ENCODE measurements at places on chromosomes 4 and X.

DNA sequence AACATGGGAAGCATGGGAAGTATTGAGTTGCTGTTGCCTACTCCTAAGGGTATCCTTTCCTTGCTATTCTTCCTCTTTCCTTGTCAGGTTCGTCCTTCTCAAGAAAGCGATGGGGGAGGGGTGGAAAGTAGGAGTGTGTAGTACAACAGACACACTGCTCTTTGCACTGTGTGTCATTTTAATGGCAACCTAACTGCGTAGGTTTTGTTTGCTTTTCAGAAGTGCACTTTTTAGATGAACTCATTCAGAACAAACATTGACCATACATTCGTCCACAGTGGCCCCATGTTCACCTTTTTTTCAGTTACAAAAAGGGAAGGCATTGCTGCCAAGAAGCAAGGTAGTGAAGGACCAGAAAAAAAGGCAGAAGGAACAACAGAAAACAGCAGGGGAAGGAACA lies 10.2 kb upstream of the YIPF6 start:
- no peak for DNase-seq
- H3K27me3 ChIP-seq: peaks cover 4% of the 10 kb centered on the region
- no peaks in the 10 kb centered on the region for H3K36me3 ChIP-seq
- H3K27ac ChIP-seq: no peak overlapping the region

DNA sequence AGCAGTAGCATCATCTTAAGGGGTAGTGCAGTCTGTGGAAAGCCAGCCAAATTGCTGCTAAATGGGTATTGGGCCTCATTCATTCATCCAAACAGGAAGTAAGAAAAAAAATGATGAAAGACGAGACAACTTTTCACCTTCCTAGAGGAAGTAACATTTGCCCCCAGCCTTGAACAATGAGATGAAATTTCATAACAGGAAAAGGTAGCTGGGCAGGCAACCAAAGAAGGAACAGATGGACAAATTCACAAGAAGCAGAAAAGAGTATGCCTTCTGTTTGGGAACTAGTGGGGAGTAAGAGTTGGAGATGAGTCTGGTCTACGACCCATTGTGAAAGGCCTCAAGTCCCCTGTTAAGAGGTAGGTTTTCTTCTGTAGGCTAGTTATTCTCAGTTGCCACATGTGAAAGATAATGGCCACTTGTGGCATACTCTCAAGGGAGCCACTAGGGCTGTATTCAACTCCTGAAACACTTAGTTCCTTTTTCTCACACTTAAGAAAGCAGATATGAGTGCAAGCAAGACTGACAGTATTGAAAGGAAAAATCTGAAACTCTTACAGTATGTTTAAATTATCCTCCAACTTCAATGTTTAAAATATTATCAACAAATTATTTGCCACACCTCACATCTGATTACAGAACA lies 190.4 kb downstream of the AR start:
- H3K27me3 ChIP-seq: no peaks in the 10 kb centered on the region
- no peak for DNase-seq
- no peak overlapping the region for H3K27ac ChIP-seq
- H3K4me3 ChIP-seq: no peak overlapping the region
- H3K36me3 ChIP-seq: no peaks in the 10 kb centered on the region
- H3K4me1 ChIP-seq: no peaks in the 10 kb centered on the region

DNA sequence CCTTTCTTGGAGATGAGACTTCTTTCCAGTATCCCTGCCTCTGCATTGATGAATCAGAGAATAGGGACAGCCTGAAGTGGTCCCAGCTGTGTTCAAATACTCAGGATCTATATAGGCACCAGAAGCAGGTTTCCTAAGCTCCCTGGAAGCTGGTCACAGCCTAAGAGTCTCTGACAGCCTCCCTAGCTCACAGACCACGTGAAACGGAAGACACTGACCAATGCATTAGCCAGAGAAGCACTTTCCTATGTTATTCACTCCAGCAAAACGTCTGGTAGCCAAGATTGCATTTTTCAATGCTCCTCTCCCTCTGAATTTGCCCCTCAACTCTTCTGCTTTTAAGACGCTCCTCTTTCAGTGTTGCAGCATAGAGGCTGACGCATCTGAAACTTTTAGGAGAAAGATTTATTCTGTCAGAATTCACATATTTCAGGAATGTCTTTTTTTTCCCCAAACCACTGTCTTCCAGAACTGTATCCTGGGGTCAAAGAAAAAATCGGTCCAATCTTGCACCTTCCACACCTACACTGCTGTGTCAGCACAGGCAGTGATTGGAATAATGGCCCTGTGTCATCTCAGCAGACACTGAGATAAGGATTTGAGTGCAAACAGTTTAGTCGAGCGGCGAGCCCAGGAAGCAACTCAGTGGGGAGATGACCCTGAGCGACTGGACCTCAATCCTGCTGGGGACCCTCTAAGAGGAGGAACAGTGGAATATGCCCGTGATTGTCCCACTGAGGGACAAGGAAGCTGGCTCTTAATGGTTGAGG lies 109.4 kb downstream of the SMIM20 start:
- peaks cover 3% of the 10 kb centered on the region for H3K4me1 ChIP-seq
- no peak overlapping the region for H3K4me3 ChIP-seq
- no peaks in the 10 kb centered on the region for H3K36me3 ChIP-seq
- H3K27ac ChIP-seq: no peak overlapping the region
- H3K27me3 ChIP-seq: peaks cover 30% of the 10 kb centered on the region
- no peak for DNase-seq

- H3K27me3 ChIP-seq: no peaks in the 10 kb centered on the region
- DNase-seq: no peak
- H3K4me3 ChIP-seq: no peak overlapping the region
- H3K4me1 ChIP-seq: no peaks in the 10 kb centered on the region
- H3K27ac ChIP-seq: no peak overlapping the region
Measured at GRCh38 chr4:140790765-140791164, 34.6 kb upstream of the TBC1D9 start.

GRCh38 chr4:139015948-139016471 lies 429 bp downstream of the NOCT start:
- peak overlapping the region; percentile 87 for H3K4me3 ChIP-seq
- H3K36me3 ChIP-seq: peaks cover 8% of the 10 kb centered on the region
- peak overlapping the region; percentile 94 for H3K27ac ChIP-seq
- H3K4me1 ChIP-seq: peaks cover 43% of the 10 kb centered on the region

DNA sequence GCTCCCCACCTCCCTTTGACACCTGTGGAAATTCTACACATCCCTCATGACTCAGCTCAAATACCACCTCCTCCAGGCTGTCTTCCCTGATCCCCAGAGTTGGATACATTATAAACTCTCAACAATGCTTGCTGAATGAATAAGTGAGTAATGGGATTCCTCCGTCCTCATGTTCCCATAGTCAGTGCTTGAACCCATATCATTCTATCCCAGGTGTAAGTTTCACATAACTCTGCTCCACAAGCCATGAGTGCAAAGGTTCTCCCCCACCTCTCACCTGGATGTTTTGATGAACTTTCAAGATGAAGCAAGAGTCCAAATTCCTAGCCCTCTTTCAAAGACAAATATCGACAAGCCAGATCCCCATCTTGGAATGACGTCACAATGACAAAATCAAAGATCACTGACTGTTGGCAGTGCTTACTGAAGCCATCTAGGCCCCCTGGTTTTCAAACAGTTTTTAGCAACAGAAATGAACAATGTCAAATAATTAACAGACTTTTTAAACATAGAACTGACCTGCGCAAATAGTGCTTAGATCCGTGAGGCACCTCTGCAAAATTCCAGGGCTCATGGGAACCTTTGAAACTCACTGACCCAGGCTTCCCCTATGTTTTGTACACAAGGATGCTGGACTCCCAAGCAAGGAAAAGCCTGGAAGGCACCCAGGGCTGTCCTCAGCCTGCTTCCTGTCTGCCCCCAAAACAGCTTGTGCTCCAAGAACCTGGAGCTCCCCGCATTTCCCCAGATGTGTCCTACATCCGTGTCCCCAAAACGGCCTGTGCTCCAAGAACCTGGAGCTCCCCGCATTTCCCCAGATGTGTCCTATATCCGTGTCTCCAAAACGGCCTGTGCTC lies 4.0 kb downstream of the SLC2A9 start:
- no peak for DNase-seq
- no peaks in the 10 kb centered on the region for H3K36me3 ChIP-seq
- no peak overlapping the region for H3K4me3 ChIP-seq
- peaks cover 23% of the 10 kb centered on the region for H3K4me1 ChIP-seq

DNA sequence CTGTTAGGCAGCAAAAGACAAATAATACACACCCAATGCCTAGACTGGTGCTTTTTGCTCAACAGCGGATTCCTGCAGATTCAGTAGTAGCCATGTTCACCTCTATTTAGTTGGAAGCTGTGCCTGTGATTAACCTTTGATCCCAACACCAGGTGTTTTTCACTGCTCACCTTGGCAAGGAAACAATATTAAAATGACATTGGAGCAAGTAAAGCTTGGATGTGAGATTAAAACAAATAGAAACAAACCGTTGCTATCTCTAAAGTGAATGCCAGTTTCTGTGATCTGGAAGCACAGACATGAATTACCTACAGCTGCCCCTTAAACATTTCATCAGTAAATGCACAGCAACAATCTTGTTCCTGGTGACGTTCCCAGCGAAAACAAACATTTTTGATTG lies 35.7 kb downstream of the MAGEB17 start:
- H3K36me3 ChIP-seq: no peaks in the 10 kb centered on the region
- H3K4me3 ChIP-seq: no peak overlapping the region
- DNase-seq: no peak
- H3K27ac ChIP-seq: no peak overlapping the region

DNA sequence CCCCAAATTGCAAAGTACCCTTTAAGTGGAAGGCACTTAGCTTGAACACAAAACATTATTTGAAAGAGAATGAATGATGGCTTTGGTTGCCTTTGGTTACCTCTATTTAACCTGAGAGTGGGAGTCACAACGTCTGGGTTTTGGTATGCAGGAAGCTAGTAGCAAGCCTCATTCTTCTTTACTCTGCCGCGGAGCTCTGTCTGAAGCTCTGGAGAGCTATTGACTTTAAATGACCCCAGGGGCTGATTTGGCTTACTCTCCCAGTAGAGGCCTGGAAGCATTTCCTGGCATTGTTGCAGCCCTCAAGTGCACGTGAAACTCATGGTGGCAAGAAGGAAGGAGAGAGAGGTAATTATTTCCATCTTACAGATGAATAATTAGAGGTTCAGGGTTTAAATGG lies 81.8 kb upstream of the MAGEA4 start:
- H3K36me3 ChIP-seq: no peaks in the 10 kb centered on the region
- H3K27me3 ChIP-seq: no peaks in the 10 kb centered on the region
- H3K4me3 ChIP-seq: no peak overlapping the region
- no peaks in the 10 kb centered on the region for H3K4me1 ChIP-seq

DNA sequence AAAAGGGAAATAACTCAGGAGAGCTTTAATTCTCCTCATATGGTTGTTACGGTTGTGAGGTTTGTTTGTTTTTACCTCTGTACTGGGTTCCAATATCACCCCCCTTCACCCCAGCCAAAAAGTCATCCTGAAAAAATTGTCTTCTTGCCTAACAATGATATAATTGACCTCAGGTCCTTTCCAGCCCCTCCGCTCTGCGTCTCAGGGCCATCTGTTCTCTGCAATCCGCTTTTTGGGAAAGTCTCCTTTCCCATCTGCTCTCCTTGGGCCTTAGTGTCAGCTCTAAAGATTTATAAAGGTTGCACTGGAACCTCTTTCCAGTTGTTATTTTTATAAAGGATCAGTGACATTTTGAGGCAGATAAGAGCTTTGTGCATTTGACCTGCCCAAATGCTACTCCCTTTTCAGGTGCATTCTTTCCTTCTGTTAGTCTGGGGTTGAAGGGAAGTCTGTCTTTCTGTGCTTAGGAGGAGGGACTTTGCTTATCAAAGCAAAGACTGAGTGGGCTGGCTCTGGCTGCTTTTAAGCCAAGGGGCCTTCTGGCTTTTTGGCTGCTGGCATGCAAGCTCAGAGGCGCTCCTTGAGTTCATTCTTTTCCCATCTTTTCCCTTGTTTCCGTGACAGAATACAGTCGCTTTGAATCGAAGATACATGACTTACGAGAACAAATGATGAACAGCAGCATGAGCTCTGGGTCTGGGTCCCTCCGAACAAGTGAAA lies 34.1 kb downstream of the DLG3 start:
- no peak overlapping the region for H3K4me3 ChIP-seq
- H3K27ac ChIP-seq: no peak overlapping the region
- no peaks in the 10 kb centered on the region for H3K4me1 ChIP-seq
- no peaks in the 10 kb centered on the region for H3K27me3 ChIP-seq

DNA sequence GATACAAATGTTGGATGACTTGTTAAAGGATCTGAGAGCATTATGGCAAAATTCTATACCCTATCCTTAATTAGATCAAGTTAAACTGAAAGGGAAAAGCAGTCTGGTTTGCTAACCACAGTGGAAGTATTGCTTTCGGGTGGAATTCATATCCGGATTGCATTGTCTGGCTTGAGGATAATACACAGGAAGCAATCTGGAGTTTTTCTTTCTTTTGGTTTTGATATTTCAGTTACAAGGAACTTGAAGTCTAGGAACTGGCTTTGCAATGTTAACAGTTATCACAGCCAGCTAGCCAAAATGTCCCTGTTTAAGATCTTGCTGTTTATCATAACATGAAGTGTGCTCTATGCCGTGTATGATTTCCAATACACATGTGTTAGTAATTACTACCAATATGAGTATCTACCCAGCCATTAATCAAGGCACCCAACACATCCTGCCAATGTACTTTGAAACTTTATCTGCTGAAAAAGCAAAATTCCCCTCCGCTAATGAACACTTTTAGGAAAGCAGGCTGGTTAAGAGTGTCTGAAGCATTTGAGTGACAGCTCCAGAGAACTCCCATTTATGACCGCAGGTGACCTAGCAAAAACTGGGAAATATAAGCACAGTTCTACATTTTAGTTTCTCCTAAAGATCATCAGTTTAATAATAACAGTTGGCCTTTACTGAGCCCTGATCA lies 146.4 kb downstream of the PALLD start:
- no peak overlapping the region for H3K27ac ChIP-seq
- H3K36me3 ChIP-seq: no peaks in the 10 kb centered on the region
- no peak overlapping the region for H3K4me3 ChIP-seq
- DNase-seq: no peak
- no peaks in the 10 kb centered on the region for H3K27me3 ChIP-seq
- no peaks in the 10 kb centered on the region for H3K4me1 ChIP-seq

GRCh38 chrX:15334561-15334960 lies 762 bp downstream of the PIGA start:
- H3K27ac ChIP-seq: peak overlapping the region; percentile 96
- H3K4me1 ChIP-seq: peaks cover 27% of the 10 kb centered on the region
- H3K4me3 ChIP-seq: peak overlapping the region; percentile 88
- no peaks in the 10 kb centered on the region for H3K27me3 ChIP-seq
- peak; percentile 25 for DNase-seq
